Stimulated activated CD8-positive, alpha-beta memory T cell treated with anti-CD3 and anti-CD28 coated beads, Interleukin-4, amount 100 ng/mL, for 48 hours (primary cell): ENCODE measurements at places on chromosomes 2 and 18.
A peak's percentile ranks its signal among the peaks of the same experiment; 100 is the strongest.

DNA sequence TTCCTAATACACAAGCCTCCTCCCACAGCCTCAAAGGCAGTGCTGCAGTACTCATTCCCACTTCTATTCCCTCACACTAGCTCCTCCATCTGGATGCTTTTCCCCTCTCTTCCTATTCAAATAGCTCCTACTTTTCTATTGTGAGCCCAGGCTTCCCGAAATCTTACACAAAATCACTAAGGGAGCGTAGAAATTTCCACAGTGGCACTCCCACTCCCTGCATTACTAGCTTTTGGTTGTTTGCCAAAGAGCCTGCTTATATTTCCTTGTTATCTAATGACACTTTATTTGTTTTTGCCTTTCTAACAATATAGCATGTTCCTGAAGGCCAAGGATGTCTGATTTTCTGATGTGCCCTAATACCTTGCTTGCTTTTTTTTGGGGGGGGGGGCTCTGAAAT is 10.9 kb downstream of the EPAS1 start:
- DNase-seq, result no peak

DNA sequence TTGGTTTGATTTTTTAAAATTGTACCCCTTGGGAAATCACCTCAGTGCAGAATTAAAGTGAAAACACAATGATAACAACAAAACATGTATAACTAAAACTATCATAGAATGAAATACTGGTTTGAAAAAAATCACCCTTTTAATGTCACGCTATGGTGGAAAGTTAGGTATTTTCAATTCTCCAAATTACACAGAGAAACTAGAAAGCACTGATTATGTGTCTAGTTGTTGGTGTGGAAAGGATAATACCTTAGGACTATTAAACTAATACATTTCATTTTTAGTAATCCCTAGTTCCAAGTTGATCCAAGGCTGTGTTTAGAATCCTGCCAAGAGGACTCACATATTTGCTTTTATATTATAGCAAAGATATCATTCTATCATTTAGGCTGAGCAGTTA is 71.2 kb downstream of the NUP35 start:
- DNase-seq, result no peak

- no peak for DNase-seq
Observed at GRCh38 chr2:231364061-231364460, 31.4 kb upstream of the B3GNT7 start.

DNA sequence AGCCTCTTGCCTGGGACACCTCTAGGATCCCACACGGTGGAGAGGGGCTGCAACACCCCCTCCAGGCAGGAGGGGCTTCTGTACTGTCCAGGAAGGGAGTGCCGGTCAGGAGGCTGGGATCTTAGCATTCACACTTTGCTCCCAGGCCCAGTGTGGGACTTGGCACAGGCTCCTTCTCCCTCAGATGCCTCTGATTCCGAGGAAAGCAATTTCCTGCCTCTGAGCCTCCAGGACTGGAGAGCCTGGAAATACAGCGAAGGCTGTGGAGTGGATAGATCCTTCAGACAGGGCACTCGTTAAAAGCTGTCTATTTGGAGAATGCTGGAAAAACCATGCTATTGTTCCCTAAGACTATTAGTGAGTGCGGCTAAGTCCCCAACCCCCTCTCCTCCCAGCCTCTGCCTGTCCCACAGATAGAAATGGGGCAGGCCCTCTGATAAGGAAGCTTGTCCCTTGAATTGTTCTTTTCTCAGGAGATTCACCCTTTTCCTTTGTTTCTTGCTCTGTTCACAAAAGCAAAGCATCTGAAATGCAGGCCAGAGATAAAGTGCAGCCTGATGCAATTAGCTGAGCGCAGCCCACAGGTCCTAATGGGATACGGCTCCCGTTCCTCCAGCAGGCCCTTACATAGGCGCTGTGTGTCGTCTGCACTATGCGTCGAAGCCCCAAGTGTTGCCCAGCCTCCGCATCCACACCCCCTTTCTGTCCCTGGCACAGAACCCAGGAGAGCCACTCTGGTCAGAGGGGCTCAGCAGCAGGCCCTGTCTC is 252.2 kb downstream of the KLHL29 start:
- no peak for DNase-seq

DNA sequence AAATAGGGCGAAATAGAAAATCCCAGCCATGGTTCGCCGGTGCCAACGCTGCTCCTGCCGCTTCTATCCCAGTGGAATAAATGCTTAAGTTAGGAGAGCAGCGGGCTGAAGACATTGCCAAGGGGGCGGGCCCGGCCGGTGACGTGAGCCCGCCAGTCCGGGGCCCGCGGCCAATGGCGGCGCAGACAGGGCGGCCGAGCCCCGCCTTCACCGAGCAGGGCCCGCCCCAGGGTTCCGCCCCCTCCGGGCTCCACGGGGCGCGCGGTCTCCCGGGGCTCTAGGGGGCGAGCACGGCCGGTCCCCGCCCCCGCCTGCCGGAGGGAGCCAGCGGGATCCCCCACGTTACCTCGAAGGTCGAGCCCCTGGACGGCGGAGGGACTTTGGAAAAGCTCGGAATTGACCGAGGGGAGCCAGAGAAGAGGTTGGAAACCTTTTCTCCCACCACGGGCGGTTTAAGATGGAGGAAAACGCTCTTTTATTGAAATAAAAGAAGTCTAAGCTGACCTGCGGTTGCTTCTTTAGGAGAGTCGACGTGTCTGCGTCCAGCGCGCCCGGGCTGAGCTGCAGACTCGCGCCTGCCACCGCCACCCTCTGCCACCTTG is at the start of gene EPHA4:
Gene EPHA4 (minus strand): TSS at position 86 of the 602 bp plus-strand sequence. CDS start 56 bp downstream, at position 30.
- peak; percentile 84 for DNase-seq

DNA sequence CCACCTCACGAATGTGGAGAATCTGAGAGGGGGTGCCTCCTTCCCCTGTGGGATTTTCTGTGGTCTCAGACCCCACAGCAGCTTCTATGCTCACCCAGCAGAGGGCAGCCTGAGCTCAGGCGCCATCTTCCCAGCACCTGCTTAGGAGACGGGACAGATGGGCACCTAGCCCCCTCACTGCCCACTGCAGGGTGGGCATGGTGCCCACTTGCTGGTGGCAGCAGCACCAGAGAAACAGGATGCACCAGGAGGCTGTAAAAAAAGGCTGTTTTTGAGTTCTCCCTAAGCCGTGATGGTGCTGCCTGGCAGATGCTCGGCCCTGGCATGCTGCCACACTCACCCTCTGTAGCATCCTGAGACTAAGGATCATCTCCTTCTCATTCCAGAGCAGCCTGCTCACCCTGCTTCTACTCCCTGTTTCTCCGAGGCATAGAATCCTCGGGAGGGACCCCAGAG is 19.1 kb upstream of the SLC20A1 start:
- DNase-seq, result peak; percentile 72

DNA sequence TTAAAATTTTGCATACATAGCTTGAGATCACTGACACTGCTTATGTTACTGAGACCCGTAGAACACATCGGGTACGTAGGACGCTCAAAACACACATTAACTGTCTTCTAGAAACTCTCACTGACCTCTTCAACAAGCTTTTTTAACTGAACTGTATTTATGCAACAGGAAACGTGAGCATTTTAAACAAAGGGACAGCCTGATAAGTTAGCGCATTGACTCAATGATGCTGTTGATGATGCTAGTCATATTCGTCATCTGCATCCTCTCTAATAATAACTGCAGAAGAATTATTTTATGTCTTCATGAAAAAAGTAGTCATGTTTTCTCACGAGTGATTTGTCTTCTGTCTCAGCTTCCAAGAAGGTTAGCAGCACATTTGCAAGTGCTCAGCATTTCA is 824.0 kb downstream of the DCDC2C start:
- DNase-seq, result no peak

DNA sequence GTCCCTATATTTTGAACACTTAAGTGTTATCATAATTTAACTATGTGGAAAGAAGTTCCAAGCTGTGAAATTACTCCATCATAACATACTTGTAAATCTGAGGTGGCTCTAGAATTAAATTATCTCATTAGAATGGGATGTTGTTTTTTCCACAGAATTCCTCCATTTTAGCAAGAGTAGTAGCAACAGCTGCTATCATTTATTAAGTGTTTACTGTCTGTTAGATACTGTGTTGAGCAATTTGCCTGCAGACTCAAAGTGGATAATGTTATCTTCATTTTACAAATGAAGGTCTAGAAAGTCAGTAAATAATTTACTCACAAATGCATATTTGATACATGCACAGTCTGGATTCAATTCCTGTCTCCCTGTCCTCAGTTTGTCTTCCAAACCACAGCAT is 504.8 kb upstream of the NRP2 start:
- DNase-seq, result no peak

DNA sequence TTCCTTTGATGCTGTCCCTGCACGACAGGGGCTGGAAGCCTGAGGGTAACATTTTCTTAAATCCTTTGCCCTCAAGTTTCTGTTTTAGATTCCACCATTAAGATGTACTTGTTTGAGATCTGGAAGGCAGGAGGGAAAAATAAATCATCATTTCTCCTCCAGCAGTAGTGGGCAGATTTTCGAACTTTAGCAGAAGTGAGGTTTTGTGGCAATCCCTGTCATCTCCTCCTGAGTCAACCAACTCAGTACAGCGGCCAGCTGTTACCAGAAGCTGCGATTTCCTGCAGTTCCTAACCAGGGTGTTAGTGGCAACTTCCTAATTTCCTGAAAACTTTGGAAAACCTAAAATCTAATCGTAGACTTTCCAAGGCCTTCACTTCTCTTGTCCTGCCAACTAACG is 517.2 kb upstream of the ACVR2A start:
- peak; percentile 29 for DNase-seq

DNA sequence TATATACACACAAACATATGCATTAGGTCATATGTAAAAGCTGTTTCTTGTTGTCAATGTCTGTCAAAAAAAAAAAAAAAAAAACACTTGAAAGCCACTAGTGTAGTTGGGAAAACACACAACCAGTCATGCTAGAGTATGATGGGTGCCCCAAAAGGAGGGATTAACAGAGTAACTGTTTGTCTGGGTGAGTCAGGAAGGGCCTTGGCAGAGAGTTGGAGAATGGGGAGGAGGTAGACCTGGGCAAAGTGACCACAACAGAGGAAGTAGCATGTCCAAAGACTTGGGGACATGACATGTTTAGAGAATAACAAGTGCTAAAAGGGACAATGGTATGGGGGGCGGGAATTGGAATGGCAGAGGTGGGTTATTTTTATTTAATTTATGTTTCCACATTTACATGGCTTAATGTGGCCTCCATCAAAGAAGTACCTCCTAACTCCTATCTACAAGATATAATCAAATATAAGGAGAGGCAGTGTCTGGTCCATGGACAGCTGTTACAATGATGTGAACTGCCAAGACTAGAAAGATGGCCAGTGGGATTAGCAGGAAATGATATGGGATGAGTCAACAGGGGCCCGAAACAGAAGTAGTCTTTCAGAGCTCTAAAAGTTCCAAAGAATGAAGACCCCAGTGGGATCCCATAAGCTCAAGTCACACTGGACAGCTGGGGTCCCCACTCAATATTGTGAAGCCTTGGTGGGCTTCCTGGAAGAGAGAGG is 99.9 kb upstream of the ZFP36L2 start:
- no peak for DNase-seq

- DNase-seq, result no peak
Observed at GRCh38 chr2:150531591-150531990, 44.1 kb upstream of the RND3 start.

DNA sequence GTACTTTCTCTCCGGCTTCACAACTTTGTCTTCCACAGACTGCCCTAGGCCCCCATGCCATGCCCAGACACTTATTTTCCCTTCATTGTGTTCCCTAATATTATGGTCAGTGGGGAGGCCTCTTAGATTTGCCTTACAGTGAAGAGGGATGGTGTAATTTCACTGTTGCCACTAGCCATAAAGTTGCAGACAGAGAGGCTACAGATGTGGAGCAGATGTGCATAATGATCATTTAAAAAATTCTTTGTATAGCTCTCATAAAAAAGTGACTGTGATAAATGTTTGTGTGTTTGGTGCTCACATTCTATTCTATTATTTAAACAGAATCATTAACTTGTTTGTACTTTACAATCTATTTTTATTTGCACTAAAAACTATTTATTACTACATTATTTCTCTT is 67.5 kb upstream of the FN1 start:
- no peak for DNase-seq

DNA sequence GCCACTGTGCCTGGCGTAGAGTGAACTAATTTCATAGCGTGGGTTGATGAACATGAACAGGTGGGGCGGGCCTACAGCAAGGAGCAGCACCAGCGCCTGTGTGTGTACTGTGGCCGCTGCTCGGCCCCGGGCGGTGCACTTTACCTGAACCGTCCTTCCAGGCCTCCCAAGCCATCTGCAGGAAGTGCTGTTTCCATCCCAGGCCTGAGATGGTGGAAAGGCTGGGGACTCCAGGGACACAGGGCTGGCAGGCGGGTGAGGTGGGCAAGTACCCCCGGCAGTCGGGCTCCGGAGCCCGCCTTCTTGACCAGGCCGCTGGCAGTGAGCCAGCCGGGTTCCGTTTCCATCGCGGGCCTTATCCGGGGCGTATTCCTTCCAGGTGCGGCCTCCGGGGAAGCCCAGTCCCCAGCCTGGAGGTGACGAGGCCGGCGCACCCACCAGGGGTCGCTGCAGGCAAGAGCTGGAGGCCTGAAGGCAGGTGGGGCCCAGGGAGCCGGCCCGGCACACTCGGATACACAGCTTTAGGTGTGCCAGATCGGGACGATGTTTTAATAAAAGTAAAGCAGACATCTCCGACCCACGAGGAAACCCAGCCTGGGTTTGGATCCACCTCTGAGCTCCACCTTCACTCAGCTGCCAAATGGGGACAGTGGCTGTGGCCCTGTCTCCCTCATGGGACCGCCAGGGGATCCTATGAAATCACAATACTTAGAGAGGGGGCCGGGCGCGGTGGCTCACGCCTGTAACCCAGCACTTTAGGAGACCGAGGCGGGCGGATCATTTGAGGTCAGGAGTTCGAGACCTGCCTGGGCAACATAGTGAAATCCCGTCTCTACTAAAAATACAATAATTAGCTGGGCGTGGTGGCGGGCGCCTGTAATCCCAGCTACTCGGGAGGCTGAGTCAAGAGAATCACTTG is 22.7 kb upstream of the PDIA6 start:
- DNase-seq, result peak; percentile 94

GRCh38 chr2:199727306-199727705 is 123.7 kb downstream of the FTCDNL1 start:
- DNase-seq, result no peak

DNA sequence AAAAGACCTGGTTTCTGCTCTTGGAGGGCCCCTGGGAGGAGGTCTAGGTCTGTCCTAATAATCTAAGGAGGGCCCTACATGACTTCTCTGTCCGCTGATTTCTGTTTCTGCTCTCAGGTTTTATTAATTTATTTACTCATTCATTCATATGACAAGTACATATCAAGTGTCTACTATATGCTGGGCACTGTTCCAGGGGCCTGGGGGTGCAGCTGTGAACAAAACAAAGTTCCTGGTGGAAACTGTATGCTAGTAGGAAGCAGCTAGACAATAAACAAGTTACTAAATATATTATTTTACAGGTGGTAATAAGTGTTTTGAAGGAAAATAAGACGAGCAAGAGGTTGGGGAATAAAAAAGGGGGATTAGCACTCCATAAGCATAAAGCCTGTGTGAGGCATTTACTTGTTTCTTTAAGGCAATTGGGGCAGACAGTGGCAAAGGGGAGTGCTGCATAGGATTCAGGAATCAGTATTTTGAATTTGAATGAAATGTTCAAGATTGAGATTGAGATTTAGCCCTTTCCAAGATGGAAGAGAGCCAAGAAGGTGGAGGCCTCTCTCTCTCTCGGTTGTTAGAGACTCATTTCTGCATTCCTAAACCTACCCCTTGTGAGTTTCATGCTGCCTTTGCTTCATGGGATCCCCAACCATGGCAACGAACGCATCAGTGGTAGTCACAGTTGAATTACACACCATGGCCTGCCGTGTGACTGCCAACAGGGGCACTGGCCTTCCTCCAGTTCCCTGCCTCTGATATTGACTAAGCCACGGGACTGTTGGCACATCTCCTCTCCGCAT is 28.3 kb downstream of the DRC1 start:
- no peak for DNase-seq

- DNase-seq, result no peak
Observed at GRCh38 chr2:236964291-236964690, 121.4 kb upstream of the COPS8 start.

- DNase-seq, result no peak
Observed at GRCh38 chr2:67323209-67323991, 73.7 kb upstream of the ETAA1 start.
